ENCODE measurements at places on chromosomes 16 and 17.

- DNase-seq, result no peak
These were observed 7.9 kb downstream of the ZNF598 start for GRCh38 chr16:2001456-2002355.

DNA sequence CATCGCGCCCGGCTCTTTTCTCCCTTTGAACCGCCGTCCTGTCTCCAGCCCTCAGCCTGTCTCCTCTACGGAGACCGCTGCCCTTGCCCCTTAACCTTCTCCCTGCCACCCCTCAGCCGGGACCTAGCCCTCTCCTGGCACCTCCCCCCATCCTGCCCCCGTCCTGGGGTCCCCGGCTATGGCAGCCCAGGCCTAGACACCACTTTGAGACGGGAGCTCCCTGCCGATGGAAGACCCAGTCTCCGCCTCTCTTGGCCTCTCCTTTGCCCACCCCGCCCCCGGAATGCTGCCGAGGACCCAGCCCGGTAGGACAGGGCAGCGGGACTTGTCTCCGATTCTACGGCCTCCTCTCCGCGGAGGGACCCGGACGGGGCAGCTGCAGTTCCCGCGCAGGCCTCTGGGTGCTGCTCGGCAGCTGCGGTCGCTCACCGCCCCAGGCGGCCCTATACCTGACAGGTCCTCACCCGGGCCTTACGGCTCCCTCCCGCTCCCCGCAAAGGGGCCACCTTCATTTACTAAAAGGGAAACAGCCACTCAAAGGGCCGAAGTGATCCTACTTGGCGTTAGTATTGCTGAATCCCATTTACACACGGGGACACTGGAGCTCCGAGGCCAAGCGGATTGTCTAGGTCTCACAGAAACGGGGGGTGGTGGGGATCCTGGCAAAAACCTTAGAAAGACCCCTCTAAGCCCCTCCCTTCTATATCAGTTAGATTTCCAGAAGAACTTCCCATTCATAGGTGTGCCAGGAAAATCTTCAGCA lies 32.6 kb upstream of the TAC4 start:
- DNase-seq, result peak; percentile 48

DNA sequence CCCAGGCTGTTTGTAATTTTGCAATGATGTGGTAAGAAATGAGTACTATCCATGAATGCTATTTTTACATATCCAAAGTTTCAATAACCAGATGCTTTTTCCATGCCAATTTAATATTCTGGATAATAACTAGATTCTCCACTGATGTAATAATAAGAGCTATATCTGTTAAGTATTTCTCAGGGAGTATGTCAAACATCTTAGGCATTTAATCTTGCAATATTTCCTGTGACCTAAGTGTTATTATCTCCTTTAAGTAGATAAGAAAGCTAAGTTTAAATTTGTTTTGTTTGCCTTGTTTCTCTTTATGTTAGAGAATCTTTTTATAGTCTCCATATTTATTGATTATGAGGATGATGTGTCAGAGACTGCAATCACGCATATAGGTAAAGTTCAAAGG lies 32.3 kb upstream of the HS3ST3A1 start:
- no peak for DNase-seq

DNA sequence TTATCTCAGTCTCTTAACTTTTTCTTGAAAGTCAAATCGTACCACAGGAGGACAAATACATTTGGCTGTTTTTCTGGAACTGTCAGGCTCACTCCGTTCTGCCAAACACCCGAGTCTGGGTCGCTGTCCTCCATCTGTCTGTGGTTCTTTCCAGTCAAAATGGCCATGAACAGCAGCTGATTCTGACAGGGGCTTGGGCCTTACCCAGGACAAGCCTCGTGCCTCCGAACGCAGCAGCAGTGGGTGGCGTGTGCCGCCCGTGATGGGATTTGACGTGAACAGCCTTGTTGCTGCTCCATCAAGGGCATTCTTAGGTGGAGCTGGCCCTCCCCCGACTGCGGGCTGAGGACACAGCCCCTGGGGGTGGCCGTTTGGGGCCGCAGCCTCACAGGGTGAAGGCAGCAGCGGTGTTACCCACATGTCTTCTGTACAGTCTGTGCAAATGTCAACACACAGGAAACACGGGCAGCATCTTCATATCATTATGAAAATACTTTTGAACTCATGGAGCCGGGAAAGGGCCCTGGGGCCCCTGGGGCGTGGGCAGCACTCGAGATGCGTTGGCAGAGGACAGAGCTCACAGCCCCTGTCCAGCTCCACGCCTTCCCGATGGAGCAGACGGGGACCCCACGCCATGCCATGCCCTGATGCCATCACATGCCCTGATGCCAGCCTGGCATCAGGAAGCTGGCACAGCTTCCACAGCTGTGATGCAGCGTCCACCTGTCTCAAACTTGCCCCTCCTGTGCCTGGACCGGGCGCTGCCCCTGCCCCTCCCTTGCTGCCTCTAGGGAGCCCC lies 8.6 kb upstream of the ACSF3 start:
- no peak for DNase-seq

DNA sequence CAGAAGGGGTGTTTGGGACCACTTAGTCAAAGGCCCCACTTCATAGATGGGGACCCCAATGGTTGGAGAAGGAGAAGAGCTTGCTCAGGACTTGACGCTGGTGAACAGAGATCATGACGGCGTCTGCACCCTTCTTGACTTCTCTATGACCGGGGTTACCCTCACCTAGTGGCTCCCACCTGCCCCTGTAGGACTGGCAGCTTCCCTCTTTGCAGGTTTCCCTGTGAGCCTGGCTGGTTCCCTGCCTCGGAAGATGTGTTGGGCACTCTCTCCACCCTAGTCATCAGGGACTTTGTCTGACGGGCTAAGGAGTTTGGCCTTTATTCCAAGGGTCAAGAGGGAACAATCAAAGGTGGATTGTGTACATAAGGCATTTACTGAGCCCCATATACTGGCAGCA lies 22.7 kb downstream of the TBX4 start:
- DNase-seq, result no peak
